ENCODE measurements at places on chromosomes 3 and 15. TPM values are rescaled to one million over a fixed set of nuclear protein-coding genes. Genes with fewer than 3 reads are reported as not detected.

Gene PIGZ
- total RNA-seq = 3.9 TPM

DNA sequence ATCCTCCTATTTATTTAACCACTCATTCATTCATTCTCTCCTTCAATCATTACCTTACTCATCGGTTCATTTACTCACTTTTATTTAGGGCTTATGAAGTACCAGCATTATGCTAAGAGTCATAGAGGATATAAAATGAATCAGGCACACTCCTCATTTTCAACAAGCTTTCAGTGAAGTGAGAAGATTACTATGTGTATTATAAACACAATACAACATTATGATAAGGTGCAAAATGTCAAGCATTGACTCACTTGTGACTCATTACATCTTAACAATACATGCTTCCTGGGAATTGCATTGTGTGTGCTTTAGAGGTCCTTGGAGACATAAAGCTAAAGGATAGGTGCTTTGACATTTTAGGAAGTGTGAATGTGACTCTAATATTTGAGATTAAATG is 60.4 kb downstream of the PLAAT1 start:
- no peak for DNase-seq

- DNase-seq = no peak
Measured at GRCh38 chr3:195224156-195224979, 46.6 kb downstream of the XXYLT1 start.

DNA sequence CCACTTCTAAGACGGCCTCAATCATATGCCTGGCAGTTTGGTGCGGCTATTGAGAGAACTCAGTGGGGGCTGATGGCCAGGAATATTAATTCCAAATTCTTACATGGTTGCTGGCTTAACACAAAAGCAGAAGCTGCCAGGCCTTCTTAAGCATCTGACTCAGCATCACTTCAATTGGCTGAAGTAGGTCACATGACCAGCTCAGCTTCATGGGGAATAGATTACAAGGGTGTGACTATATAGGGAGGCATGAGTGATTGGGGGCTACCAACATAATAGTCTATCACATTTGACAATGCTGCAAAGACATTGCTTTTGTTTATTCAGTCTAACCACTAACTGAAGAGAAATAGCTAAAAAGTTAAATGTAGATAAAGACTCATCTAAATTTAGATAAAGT is 101.6 kb upstream of the ANKRD28 start:
- DNase-seq = no peak

- DNase-seq = no peak
Measured at GRCh38 chr3:120440001-120440703, 10.6 kb downstream of the FSTL1 start.

DNA sequence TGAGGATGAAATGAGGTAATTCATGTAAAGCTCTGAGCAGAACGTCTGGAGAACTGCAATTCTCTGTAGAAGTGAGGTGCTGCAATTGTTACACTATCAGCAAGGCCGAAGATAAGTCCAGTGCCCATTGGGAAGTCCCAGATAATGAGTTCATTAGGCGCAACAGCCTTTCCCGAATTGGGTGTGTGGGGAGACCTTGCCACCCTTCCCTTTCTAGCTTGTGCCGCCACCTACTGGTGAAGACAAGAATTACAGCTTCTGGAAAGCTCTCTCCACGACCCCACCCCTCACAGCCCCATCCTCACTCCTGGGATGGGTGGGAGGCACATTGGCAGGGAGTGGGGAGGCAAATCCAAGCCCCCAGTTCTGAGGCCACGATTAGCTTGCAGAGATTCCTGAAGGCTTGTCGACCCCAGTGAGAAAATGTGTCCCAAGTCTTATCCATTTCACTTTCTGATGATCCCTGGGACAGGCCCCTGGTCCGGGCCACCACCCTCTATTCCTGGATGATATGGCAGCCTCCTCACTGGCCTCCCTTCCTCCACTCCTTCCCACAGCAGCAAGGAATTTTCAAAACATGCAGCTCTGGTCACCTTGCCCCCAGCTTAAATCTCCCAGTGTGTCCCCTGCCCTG is 36.4 kb downstream of the FAM3D start:
- peak; percentile 71 for DNase-seq

DNA sequence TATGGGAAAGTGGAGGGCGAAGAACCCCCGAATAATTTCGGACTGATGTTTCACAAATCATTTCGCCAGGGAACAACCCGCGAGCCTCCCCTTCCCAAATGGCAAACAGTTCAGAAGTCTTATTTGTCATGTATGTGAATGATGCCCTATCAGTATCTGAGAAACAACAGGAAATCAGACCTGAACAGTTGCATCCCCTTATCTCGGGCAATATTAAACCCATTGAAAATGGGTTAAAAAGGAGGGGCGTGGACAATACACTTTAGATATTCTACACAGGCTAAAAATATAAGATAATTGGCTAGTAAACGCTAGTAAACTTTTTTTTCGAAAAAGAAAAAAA is 1003.3 kb upstream of the NR2F2 start:
- no peak for DNase-seq

Gene PLCH1
- 0.27 TPM for total RNA-seq

DNA sequence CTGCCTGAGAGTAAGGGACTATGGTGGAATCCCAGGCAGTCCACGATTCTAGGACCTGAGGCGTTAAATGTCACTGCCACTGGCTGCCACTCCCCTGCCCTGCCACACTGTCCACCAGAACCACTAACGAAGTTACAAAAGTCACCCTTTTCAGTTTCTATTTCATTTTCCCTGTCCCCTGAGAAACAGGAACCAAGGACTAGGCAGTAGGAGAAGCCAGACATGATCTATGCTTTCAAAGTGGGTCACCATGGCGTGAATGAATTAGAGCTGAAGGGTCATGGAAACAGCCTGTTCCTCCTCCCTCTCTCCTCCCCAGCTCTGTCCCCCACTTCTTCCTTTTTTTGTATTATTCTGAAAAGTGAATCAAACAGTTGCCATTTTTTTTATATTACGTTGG is 9.1 kb upstream of the ADPRH start:
- DNase-seq = no peak

Gene SLC30A4
- total RNA-seq = 11.0 TPM

Gene MYRIP
- total RNA-seq = 0.10 TPM

Gene GOLGA8T
- total RNA-seq = not detected

- no peak for DNase-seq
Measured at GRCh38 chr3:129975705-129976048, 1.2 kb downstream of the TRH start.

DNA sequence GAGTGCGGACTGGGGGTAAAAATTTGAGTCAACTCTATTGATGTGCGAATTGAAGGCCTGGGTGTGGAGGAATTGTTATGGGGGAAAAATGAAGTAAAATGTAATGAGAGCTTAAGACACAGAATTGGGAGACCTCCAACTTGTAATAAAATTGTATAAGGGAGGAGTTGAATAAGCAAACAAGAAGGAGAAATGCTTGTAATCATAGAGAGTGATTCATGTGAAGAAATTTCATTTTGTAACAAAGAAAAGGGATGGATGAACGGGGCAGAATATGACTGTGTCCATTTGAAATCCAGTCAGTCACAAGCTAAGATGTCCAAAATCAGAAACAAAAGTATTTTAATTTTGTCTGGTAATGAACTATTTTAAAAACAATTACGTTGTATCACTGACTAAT is 552.3 kb downstream of the NAALADL2 start:
- DNase-seq = no peak

Gene MCTP2
- 64.8 TPM for total RNA-seq

GRCh38 chr3:119395923-119396358 is 67.5 kb downstream of the TMEM39A start:
- no peak for DNase-seq

- DNase-seq = no peak
Measured at GRCh38 chr15:45254405-45254804, 2.4 kb downstream of the SLC28A2 start.

DNA sequence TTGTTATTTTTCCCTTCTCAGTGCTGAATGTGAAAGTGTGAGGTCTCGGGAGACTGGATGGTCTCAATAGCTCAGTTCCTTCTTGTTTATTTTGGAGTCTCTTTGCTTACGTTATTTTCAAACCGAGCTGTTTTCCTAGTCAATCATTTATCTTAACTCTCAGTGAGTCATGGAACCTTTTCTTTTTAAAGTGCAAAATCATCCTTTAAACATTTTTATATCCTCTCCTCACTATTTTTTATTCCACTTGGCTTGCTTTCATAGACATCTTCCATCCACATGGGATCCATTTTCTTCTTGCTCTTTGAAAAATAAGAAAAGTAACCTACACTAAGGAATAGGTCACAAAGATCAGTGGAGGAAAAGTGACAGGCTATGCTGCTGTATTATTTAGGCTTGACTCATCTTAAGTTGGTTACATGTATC is 497.8 kb downstream of the NAALADL2 start:
- no peak for DNase-seq

- no peak for DNase-seq
Measured at GRCh38 chr15:90960298-90961091, 5.8 kb downstream of the RCCD1 start.

Gene LEKR1
- 4.6 TPM for total RNA-seq

DNA sequence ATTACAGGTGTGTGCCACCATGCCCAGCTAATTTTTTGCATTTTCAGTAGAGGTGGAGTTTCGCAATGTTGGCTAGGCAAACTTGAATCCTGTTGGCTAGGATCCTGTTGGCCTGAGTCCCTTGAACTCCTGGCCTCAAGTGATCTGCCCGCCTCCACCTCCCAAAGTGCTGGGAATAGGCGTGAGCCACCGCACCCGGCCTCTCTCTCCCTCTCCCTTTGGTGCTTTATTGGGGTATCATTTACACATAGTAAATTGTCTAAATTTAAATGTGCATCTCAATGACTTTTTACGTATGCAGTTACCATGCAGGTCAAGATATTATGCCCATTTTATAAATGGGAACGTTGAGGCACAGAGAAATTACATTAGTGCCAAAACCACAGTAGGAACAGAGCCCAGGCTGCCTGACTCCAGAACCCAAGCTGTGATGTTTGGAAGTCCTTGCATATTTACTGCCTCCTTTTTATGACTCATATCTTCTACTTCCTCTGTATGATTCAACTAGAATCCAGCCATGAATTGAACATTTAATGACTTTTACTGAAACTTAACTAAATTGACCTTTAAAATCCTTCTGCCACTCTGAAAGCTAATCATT is 34.0 kb upstream of the RPP14 start:
- no peak for DNase-seq

GRCh38 chr15:83567318-83567717 is 86.6 kb upstream of the ADAMTSL3 start:
- no peak for DNase-seq

DNA sequence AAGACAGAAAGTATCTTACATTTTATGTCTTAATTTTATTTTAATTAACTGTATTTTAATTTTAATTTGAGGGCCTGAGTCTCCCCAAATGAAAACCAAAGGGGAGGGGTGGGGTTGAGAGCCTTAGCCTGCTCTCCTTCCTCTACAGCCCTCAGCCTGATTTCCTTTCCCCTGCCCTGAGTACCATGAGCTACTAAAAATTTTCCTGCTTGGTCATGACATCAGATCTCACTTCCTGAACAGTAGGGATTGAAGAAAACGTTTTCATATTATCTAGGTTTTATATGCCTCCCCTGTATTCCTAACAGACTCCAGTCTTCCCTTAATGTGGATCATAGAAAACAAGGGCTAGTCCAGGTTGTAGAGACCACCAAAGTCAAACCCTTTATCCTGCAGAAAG is 133.9 kb downstream of the MYLK start:
- no peak for DNase-seq
